DMS79 (cell line): ENCODE measurements at places on chromosomes 6 and 20.
A peak's percentile ranks its signal among the peaks of the same experiment; 100 is the strongest.

DNA sequence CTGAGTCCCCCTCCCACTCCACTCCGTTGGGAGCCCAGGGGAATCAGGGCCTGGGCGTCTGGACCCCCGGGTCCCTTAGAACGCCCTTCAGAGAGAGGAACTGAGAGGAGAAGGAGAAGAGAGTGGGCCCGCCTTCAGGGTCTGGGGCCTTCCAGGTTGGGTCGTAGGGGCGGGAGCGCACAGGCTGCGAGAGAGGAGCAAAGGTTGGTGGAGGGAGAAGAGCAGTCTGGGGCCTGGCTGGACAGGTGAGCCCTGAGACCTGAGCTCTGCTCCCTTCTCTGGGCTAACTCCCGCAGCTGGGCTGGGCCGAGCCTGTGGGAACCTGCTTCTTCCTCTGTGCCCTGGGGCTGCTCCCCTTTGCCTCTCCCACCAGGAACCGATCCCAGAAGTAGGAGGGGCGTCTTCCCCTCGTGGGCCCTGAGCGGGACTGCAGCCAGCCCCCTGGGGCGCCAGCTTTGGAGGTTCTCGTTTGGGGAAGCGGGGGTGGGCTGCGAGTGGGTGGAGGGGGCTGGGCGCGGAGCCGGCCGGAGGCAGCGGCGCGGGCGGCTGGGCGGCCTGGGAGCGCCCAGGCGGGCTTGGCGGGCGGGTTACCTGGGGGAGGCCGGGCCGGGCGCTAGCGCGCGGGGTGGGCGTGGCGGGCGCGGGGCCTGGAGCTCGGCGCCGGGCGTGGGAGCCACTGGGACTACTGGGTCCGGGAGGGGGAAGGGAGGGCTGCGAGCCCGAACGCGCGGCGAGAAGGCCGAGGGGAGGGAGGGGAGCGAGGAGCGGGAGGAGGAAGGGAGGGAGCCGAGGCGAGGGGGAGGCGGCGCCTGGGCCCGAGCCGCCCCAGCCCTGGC, at the start of gene DDR1:
TSS of gene DDR1 (plus strand) at position 835 of the 836 bp plus-strand sequence. CDS start 4,211 bp downstream, outside the sequence.
- DNase-seq = peak; percentile 13

GRCh38 chr20:10231290-10231689, 12.7 kb downstream of the SNAP25 start:
- no peak for DNase-seq

DNA sequence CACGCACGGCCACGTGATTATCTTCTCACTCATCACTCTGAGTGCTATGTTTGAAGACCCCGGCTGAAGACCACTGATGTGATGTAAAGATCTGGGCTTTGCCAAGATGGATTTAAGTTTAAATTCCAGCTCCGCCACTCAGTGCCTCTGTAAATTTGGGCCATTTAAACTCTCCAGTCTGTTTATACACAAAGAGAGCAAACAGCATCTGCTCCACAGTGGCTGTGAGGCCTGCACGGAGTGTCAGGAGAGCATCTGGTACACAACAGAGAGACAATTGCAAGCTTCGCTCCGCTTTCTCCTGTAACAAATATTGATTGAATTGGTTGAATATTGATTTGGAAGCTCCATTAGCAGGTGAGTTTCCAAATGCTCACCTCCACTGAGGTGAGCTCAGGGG, 80.5 kb upstream of the FRMD1 start:
- DNase-seq = no peak

- no peak for DNase-seq
These were observed 77.4 kb upstream of the MTHFD1L start for GRCh38 chr6:150788089-150788488.

- no peak for DNase-seq
These were observed 37.7 kb downstream of the MAP3K4 start for GRCh38 chr6:161029195-161029809.

GRCh38 chr6:4010689-4011090, 68.2 kb downstream of the FAM217A start:
- DNase-seq = no peak

DNA sequence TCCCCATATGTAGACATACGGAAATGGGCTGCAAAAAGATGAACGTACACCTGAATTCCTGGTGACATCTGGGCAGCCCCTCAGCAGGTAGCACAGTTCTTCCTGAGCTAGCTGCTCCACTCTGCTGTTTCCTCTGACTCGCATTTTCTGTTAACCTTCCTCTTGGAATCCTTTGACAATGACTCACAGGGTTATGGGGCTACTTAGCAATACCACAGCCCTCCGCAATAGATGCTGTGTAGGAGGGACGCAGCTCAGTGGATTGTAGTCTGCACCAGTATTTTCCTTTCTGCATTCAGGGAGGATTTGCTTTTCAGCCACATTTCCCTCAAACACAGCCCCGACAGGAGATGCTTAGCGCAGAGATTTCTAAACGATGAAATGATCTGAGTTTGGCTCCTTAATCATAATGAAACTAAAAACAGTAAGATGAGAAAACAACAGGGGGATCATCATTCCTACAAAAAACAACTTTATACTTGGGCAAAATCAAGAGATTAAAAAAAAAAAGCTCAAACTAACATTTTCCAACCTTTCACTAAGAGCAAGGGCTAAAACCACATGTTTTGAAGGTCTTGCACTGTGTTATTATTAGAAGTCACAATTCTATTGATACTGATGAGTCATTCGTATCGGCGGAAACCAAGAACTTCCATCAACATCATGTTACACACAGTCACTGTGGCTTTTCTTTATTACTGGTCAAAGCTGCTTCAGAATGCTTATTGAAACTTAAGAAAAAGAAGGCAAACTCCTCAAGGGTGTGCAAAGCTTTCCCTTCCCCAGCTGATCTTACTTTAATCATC, 12.2 kb downstream of the BACH2 start:
- DNase-seq = no peak

- DNase-seq = no peak
These were observed 36.6 kb upstream of the HIVEP1 start for GRCh38 chr6:11975353-11975977.

DNA sequence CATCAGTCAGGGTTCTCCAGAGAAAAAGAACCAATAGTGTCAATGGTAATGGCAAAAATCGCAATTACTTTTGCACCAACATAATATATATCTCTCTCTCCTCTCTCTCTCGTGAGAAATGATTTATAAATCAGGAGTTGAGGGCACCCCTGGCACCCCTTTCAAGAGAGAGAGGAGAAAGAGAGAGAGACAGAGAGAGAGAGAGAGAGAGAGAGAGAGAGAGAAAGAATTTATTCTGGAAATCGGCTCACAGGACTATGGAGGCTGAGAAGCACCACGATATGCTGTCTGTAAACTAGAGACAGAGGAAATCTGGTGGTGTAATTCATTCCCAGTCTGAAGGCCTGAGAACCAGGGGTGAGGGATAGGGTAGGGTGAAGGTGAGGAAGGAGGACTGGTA, 201.9 kb upstream of the MAP3K7 start:
- DNase-seq = no peak

- DNase-seq = no peak
These were observed 25.9 kb downstream of the NOL4L start for GRCh38 chr20:32559205-32559752.

- DNase-seq = no peak
These were observed 234.7 kb upstream of the FKBP1C start for GRCh38 chr6:62976566-62976965.

DNA sequence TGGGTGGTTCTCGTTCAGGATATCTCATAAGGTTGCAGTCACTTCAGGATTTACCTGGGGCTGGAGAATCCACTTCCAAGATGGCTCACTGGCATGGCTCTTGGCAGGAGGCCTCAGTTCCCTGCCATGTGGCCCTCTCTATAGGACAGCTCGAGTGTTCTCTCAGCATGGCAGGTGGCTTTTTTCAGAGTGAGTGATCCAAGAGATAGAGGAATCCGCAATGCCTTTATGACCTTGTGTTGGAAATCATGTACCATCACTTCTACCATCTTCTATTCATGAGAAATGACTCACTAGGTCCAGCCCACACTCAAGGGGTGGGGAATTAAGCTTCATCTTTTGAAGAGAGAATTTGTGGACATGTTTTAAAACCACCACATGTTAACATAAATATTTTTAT, 37.8 kb downstream of the PPP1R16B start:
- DNase-seq = no peak

- no peak for DNase-seq
These were observed 392.3 kb upstream of the CITED2 start for GRCh38 chr6:139766796-139767195.

GRCh38 chr6:108102965-108103364, 28.4 kb upstream of the OSTM1 start:
- DNase-seq = no peak

DNA sequence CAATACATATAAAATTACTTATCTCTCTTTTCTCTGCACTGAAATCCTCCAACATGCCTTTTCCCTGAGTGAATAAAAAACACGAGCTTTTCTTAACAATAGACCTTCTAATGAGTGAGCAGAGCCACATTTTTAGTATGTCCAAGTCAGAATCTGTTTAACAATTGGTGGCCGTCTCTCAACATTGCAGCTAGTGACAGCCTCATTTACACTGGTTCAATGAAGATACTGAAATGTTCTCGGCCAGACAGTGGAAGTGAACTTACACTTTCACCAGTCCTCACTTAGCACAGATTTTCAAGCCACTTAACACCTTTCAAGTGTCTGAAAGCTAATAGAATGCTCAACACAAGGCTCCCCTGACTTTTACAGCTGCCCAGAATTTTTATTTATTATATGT, 767.1 kb downstream of the KIF16B start:
- DNase-seq = no peak

- no peak for DNase-seq
These were observed 30.1 kb downstream of the CASP8AP2 start for GRCh38 chr6:89859744-89860143.

GRCh38 chr6:24990236-24990845, 54.6 kb upstream of the RIPOR2 start:
- DNase-seq = no peak

DNA sequence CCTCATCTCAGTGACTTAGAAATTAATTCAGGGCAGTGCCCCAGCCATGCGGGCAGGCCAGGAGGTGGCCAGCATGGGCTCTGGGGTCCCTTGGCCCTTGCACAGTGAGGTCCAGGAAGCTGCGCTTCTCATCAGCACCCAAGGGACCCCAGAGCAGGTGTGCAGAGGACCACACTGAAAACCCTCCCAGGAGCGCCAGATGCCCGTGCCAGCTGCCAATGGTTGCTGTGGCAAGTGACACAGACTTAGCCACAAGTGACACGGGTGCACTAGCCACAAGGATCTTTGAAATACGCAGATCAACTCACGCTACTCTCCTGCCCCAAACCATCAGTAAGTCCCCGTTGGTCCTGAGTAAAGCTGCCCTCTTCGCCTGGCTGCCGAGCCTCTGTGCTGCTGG, 88.1 kb downstream of the ERMARD start:
- DNase-seq = no peak

DNA sequence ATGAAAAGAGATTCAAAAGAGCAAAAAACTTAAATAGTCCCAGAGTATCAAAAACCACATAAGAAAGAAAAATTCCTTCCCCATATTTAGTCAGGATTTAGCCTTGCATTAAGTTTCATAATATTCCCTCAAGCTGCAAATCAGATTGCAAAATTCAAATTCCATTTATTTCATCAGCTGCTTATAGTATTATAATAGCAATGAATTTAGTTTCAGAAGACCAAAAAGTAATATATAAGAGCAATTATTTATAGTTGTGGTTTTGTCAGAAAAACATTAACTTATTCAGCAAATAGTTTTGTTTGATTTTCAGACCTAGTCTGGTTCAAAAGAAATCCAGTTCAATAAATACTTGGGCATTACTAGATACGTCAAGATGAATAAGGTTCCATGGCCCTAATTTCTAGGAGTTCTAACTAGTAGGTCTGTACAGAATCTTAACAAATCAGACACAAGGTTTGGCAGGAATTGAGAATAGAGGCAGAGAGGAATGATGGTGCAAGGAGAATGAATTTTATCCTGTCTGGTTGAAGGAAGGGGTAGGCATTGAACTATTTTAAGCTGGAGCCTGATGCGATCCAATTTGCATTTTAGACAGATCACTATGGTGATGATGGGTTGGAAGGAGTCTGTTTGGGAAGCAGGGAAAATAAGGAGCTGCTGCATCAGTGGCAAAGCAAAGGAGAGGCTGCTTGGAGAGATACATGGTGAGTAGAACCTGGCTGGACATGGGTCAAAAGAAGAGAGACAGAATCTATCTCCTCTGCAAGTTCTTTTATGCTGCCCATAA, 163.9 kb upstream of the STXBP5 start:
- no peak for DNase-seq

DNA sequence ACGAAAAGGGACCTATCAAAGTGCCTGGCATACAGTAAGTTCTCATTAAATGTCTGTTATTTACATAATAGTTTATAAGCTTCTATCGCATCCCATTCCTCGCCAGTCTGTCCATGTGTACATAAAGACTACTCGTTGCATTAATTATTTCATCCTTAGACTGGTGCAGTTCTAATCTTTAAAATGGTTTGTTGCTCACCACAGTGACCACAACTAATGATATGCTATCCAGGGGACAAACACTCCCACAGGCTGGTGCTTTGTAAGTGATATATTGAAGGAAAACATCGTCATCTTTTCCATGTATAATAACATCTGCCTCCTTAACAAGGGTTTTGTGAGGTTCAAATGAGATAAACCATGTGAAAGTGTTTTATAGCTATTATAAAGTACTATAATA, 39.0 kb upstream of the HBS1L start:
- no peak for DNase-seq

GRCh38 chr6:7617801-7618764, 28.1 kb downstream of the SNRNP48 start:
- peak; percentile 58 for DNase-seq

- peak; percentile 1 for DNase-seq
These were observed 913 bp downstream of the BTN2A2 start for GRCh38 chr6:26383624-26384417.

DNA sequence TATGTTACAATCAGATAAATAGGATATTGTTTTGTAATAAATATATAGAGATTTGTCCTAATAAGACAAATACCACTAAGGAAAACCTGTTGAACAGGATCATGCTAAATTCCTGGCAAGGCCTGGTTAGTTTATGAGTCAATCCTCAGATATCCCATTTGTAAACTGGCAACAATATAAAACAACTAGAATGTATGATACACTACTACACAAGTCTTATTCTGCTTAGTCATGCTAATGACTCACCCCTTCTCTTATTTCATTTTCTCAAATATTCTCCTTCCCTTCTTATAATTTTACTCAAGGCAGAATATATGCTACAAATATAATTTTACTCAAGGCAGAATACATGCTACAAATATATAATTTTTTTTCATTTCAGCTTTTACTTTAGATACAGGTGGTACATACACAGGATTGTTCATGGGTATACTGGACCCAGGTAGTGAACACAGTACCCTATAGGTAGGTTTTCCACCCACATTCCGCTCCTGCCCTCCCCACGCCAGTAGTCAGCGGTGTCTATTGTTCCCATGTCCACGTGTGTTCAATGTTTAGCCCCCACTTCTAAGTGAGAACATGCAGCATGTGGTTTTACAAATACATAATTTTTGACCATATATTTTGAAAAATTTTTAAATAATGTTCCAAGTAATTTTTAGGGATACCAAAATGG, 6.3 kb downstream of the OSER1 start:
- DNase-seq = no peak
